ENCODE measurements at places on chromosomes 7 and 10.

DNA sequence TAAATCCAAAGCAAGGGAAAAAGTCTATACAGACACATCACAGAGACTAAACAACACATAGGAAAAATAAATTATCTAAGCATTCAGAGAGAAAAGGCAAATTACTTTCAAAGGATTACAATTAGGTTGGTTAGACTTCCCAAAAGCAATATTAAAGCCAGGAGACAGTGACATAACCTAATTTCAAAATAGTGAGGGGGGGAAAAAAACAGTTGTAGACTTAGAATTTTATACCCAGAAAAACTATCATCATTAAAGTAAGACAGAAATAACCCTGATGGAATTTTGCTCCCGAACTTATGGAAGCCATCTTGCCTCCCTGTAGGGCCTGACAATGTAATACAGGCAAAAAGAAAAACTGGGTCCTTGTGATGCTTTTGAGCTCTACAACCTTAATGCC is 18.4 kb downstream of the CRPPA start:
- DNase-seq, result no peak

- DNase-seq, result no peak
These were observed 126.4 kb upstream of the ZNF746 start for GRCh38 chr7:149624006-149624405.

DNA sequence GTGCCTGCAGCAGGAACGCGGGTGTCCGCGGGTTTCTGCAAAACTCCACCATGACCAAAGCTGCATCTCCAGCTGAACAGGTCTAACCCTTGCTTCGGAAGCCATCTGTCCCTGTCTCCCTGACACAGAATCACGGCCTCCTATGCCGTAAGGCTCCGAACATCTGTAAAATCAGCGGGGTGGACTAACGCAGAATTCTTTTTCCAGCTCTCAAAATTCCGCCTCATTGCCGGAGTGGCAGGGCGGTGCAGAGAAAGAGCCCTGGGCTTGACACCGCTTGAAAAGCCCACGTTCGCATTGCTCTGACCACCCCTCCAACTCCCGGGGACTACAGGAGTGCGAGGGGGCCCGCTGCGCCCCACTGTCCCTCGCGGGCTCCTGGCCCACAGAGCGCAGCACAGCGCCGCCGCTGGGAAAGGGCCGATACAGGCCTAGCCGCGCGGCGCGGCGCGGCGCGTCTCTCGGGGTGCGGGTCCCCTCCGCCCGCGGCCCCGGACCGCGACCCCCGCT is 409 bp downstream of the DNMBP start:
- no peak for DNase-seq

DNA sequence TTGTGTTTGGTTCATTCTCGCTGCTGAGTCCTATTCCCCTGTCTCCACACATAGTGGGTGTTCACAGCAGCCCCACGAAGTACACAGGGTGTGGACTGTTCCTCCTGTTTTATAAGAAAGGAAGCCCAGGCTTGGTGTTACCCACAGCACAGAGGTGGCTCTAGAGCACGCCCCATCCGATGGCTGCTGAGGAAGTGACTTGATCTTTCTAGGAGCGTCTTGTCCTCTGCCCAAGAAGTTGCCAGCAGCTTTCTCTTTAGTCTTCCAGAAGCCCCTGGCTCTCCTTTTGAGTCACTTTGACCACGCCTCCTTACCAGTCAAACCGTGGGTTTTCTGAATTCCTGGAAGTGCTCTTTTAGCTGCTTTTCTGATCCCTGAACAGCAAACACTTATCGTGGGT is 94.0 kb downstream of the GRK5 start:
- peak; percentile 20 for DNase-seq

DNA sequence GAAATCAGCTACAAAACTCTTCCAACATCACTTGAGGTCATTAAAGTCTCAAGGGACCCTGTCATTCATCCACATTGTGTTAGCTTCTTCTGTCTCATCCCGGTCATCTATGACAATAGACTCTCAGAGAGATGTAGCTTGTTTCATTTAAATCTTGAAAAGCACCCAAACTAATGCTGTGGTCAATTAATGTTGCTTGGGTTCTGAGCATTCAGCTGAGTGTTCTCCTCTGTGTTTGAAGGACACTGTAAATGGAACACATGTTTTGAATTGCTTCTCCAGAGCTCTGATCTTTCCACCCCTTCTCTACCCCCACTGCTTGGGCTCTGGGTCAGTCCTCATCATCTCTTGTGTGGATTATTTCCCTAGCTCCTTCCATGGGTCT is 19.6 kb upstream of the ADD3 start:
- DNase-seq, result no peak

DNA sequence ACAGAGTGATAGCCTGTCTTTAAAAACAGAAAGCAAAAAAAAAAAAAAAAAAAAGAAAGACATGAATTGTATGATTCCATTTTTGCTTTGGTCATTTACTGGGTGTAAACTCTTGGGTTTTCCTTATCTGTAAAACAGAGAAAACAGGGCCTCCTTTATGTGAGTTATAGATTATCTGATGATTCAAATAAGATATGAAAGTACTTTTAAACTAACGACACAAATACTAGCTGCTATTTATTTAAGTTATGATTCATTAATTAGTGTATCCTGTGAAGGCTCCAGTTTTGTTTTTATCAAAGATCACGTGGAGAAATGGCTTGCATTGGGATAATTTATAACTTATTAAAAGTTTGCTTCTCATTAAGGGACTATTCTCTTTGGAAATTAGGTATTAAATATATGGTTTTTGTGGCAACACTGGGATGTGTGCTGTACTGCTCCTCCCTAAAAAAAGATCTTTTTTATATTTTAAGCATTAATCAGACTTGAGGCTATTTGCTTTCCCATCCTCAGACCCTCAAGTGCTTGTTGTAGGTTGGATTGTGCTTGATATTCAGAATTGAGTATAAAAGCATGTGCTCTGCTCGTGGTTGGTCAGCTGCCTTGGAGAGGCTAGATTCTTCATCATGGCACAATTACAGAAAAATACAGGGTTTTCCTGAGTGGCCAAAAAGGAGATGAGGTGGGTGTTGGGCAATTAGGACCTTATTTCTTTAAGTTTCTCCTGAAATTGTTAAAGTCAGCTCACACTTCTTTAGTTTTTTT is 39.9 kb downstream of the NRG3 start:
- DNase-seq, result no peak

GRCh38 chr7:2598154-2598823 is 33.5 kb upstream of the TTYH3 start:
- no peak for DNase-seq

DNA sequence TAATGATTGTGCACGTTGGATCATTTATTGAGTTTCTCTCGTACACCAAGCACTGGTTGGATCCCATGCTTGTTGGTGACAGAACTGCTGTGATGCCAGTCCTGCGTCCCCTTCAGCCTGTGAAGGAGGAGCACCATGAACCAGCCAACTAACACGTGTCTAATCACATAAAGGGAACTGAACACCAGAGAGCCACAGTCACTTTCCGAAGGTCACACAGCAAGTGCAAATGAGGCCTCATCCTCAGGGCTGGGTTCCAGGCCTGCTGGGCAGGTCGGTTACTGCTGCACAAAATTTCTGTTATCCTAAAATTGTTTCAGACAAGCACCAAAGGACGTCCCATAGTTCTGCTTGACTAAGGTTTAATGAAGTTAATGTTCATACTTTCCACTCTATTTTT is 332.0 kb upstream of the ZNF32 start:
- no peak for DNase-seq

GRCh38 chr10:45227456-45227855 is 88.0 kb downstream of the OR13A1 start:
- no peak for DNase-seq
